CD4-positive, alpha-beta T cell treated with Interleukin-1 beta for 1 hour (primary cell): ENCODE measurements at places on chromosomes 16 and 17.

DNA sequence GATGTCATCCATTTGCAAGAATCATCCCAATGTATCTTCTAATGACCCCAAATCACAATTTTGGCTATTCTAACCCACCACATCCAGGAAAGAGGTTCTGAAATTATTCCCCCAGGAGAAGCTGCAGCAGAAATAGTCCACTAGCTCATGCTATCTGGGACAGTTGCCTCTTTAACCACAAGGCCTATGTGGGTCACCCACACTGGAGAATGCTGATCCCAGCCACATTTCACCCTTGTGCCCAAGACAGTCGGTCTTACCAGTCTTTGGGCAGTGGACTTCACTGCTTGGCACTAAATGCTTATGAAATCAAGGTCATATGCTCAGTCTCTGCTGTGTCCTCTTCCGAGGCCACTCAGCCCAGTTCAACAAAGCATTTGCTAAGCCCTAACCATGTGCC is 27.0 kb downstream of the ABCC12 start:
- no peak for DNase-seq

DNA sequence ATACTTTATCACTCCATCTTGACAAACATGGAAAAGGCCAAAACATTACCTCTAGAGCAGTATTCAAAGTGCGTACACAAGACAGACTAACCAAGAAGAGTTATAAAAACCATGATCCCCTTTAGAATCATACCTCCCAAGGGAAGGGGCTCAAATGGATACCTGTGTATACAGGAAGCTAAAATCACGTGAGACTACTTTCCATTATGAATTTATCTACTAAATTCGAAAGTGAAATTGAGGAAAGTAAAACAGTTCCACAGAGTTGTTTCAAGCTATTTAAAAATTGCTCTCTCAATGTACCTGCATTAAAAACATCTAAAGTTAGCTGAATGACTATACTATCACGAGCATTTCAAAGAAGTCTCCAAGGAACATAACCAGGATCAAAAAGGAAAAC is 32.7 kb downstream of the AP1G1 start:
- peak; percentile 3 for DNase-seq

DNA sequence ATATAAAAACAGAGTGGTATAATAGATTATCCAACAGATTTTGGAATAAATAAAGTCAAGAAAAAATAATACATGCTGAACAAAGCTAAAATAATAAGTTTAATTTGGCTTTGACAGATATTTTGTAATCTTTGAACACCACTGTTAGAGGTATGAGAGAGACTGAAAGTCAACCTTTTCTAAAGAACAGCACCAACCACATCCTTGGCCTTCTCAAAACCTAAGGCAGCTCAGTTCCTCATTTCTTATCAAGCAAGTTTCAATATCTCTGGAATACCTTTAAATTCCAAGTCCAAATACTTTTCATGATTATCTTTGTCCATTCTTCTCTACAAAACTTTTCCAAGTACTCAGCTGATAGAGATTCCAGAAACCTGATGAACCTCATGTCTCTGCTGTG is 1603.8 kb downstream of the CDH8 start:
- no peak for DNase-seq

DNA sequence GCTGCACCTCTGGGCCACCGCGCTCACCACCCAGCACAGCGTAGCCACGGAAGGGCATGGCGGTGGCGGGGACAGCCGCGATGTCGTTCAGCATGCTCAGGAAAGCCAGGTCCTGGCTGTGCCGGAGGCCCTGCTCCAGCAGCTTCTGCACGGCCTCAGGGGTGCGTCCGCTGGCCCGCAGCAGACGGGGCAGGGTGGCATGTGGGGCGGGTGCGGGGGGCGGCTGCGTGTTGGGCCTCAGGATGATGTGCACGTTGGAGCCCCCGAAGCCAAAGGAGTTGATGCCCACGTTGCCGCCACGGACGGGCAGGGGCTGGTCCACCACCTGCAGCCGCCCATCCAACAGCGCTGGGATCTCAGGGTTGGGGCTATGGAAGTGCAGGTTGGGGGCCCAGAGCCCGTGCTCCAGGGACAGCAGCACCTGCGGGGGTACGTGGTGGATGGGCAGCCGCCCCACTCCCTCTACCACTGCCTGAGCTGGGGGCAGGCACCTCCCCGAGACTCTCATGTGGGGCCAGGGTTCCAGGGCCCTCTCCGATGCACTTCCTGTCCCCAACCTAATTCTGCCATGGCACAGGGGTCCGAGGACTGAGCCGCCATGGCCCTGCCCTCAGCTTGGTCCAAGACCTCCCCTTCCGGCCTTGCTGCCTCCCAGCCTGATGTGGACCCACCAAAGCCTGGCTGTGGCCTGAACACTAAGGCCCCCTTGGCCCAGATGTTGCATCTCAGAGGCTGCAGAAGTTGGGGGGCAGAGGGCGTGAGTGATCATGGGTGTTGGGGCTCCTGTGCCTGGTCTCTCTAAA is 6.6 kb downstream of the FASN start:
- DNase-seq, result no peak

DNA sequence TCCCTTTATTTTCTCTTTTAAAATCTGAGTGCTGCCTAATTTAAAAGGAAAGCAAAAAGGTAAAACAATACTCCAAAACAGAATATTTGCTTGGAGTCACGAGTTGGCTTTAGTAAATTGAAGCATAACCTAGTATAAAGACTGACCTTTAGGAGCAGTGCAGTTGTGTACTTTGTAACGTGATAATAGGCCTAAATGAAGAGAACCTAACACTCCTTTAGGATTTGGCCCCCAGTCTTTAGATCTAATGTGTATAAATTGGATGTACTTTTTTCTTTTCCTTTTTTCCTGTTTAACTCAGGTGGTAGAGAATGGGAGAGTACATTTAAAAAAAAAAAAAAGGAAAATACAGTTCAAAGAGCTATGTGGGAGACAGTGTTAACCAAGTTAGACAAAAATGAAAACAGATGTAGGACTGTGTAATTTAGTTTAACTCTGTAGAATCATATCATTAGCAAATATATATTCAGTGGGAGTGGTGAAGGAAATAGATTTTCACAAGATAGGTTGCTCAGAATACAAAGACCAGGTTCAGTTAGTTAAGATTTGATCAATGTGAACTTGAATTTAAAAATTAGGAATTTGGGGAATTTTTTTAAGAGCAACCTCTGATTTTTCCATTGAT is 16.8 kb downstream of the CPD start:
- DNase-seq, result no peak

GRCh38 chr17:37067555-37068111 is 118.9 kb downstream of the AATF start:
- no peak for DNase-seq

DNA sequence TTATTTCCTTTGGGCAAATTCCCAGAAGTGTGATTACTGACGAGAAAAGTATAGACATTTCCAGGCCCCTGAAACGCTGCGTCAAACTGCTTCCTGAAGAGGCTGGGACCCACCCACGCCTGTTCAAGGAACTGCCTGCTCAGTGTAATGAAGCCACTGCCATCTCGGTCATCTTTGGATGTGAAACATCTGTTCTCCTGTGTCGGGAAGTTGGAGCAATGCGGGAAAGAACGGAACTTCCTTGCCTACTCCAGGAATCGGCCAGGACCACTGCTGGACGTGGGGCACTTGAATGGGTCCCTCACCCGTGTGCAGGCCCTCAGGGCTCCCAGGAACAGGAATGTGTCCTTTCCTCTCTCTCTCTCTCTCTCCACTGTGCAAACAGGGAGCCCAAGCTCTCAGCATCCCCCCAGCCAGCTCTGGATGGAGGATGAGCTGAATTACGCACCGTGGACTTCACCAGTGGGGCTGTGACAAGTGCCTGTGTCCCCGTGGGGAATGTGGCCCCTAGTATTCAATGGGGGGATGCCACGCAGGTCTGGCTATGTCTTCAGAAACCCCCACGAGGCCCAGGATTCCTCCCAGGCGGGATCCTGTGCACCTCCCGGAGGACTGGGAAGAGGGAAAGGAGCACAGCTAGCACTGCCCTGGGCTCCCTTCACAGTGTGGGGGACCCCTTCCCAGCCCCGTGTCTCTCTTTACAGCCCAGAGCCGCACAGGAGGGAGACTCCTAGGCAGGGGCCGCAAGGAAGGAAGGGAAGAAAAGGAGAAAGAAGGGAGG is 18.3 kb upstream of the LITAF start:
- no peak for DNase-seq

DNA sequence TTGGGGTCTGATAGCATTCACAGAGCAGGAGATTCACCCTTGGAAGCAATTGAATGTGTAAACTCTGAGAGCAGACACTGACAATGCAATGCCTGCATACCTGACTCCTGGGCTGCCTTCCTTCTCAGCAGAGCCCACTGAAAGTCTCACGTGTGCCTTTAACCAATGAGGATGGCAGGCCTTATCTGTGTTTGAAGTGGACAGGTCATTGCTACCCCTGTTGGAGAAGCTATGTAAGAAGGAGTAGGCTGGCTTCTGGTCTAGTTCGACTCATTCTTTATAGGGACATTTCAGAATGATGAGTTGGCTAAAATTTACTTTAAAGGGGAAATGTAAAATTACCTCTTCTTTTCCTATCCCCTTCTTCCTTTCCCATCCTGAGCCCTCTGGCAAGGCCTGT is 446.3 kb downstream of the SLC39A11 start:
- no peak for DNase-seq

GRCh38 chr17:34135841-34136240 is 119.2 kb upstream of the CCL2 start:
- DNase-seq, result no peak

DNA sequence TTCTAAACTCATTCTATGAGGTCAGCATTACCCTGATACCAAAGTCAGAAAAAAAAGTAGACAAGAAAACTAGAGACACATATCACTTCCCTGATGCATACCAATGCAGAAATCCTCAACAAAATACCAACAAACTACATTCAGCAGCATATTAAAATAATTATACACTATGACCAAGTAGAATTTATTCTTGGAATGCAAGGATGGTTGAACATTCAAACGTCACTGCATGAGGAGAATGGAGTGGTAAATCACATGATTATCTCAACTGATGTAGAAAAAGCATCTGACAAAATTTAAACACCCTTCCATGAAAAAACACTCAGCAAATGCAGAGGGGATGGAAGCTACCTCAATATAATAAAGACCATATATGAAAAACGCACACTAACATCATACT is 155.0 kb upstream of the KCNJ18 start:
- DNase-seq, result no peak

DNA sequence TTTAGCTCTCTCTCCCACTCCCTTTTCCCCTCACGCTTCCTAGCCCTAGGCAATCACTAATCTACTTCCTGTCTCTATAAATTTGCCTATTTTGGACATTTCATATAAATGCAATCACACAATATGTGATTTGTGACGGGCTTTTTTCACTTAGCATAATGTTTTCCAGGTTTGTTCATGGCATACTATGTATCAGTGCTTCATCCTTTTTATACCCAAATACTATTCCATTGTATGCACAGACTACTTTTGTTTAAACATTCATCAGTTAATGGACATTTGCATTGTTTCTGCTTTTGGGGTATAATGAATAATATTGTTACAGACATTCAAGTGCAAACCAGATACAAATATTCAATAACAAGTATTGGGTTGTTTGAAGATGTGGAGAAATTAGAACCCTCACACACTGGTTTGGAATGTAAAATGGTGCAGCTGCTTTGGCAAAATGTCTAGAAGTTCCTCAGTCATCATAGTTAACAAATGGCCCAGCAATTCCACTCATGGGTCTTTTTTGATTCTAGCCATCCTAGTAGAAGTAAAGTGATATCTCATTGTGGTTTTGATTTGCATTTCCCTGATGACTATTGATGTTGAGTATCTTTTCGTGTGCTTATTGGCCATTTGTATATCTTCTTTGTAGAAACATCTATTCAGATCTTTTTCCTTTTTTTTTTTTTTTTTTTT is 67.7 kb downstream of the TBX4 start:
- no peak for DNase-seq

GRCh38 chr16:3974751-3975150 is 94.2 kb upstream of the CREBBP start:
- DNase-seq, result no peak

- DNase-seq, result no peak
Observed at GRCh38 chr16:11734025-11734652, 8.5 kb downstream of the TXNDC11 start.

DNA sequence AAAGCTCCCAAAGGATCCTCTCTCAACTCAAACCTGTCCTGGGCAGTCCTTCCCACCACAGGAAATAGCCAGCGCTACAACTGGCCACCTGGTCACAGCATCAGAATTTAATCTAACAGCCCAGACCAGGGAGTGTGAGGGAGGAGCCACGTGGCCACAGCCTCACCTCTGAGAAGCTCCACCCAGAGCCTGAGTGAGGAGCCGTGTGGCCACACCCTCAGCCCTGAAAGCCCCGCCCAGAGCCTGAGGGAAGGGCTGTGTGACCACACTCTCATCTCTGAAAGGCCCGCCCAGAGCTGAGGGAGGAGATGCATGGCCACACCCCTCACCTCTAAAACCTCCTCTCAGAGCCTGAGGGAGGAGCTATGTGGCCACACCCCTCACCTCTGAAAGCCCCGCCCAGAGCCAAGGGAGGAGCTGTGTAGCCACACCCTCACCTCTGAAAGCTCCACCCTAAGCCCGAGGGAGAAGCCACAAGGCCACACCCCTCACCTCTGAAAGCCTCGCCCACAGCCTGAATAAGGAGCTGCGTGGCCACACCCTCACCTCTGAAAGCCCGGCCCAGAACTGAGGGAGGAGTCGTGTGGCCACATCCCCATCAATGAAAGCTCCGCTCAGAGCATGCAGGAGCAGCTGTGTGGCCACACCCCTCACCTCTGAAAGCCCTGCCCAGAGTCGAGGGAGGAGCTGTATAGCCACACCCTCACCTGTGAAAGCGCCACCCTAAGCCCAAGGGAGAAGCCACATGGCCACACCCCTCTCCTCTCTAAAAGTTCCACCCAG is 28.6 kb downstream of the SLC38A8 start:
- peak; percentile 43 for DNase-seq

DNA sequence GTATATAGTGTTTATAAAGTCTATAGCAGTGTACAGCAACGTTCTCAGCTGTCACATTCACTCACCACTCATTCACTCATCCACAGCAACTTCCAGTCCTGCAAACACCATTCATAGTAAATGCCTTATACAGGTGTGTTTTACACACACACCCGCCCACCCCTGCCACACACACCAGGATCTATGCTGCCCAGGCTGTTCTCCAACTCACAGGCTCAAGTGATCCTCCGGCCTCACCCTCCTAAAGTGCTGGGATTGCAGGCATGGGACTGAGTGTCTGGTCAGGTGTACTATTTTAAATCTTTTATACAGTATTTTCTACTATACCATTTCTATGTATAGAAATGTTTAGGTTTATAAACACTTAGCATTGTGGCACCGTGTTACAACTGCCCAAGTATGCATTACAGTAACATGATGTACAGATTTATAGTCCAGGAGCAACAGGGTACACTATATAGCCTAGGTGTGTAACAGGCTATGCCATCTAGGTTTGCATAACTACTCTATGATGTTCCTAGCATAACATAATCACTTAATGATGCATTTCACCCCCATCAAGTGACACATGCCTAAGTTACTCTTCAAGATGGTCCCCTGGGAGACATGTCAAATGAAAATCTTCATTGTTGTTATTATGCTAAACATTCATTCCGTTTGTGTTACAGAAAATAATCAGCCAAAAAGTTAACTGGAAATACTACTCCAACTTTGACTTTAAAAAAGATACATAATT is 42.5 kb downstream of the CREBBP start:
- no peak for DNase-seq
